ENCODE measurements at places on chromosomes 12 and 14. TPM values are rescaled to one million over a fixed set of nuclear protein-coding genes. Genes with fewer than 3 reads are reported as not detected.

CSRP2 gene
- not detected for total RNA-seq

DNA sequence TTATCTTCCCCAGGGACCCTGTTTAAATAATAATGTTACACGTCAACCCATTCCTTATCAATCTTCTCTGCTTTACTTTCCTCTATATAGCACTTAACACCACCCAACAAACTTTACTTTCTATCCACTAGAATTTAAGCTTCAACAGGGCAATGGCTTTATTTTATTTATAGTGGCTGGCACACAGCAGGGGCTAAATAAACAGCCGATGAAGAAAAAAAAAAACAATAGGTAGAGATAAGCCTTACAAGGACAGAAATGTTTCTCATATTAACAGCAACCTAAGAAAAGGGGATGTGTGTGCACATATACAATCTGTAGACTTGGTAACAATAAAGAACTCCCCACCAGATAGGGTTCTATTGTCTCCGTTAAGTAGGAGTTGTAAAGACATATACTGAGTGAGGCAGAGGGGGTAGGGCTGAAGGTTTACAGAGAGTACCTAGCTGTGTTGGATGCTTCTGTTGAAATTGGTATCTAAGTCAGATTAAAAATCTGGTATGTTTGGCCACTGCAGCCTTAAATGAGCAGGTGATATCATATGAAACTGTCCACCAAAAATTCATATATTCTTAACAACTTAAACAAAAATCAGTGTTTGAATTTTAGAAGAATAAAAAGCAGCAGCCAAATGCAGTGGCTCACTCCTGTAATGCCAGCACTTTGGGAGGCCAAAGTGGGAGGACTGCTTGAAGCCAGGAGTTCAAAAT lies 24.7 kb upstream of the AP4S1 start:
- peaks cover 3% of the 10 kb centered on the region for H3K4me1 ChIP-seq
- no peak overlapping the region for H3K27ac ChIP-seq
- H3K36me3 ChIP-seq = peaks cover 28% of the 10 kb centered on the region
- no peaks in the 10 kb centered on the region for H3K27me3 ChIP-seq

DNA sequence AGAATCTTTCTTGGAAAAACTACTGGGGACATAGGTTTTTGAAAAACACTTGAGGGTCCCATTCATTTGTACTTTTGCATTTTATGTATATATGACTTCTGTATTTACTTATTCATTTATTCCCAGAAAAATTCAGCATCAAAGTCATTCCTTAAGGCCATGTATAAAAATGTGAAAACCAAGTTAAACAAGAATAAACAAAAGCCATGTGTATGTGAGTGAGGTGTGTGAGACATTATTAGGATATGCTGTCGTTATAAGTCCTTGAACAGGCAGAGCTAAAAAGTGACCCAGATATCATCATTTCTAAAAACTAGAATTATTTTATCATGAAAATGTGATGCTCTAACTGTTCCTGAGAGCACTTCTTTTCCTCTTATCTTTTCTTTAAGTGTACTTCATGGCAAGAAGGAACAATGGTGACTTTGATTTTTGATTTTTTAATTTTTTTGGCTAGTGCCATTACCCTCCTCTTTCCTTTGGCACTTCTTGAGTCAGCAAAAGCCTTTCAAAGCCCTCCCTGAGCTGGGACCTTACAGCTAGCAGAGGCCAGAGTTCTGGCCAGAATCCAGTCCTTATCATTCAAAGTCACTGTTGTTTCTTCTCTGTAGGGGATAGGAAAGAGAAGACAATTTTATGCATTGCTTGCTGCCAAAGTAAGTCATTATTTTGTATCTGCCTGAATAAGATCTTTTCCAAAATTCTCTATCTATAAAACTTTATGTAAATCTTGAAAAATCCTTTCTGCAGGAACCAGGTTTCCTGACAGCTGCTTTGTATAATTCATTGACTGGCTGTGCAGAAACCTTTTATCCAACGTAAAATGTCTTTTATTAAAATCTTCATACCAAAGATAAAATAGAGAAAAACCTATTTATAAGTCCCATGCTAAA lies 419.7 kb upstream of the PRICKLE1 start:
- no peak for DNase-seq
- no peak overlapping the region for H3K27ac ChIP-seq
- no peak overlapping the region for H3K4me3 ChIP-seq

GRCh38 chr12:98821232-98821631 lies 176.1 kb downstream of the APAF1 start:
- no peaks in the 10 kb centered on the region for H3K4me1 ChIP-seq
- no peak overlapping the region for H3K27ac ChIP-seq
- DNase-seq = no peak
- H3K4me3 ChIP-seq = no peak overlapping the region
- H3K36me3 ChIP-seq = no peaks in the 10 kb centered on the region

IAPP gene
- total RNA-seq = not detected

DNA sequence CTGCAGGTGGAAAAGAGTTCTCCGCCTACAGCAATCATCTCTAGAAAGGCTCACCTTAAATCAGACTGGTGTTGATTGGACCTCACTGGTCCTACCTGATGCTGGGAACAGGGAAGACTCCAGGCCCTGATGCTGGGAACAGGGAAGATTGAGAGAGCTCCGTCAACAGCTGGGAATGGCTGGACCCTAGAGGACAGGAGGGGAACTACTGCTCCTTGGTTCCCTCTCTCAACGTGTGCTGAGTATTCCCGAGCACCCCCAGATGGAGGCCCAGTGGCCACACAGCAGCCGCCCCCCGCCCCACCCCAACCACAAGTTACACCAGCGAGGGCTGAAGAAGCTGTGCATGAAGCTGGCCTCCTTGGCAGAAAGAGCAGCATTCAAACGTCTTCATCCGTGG lies 240.3 kb downstream of the SLC15A4 start:
- no peaks in the 10 kb centered on the region for H3K36me3 ChIP-seq
- H3K27ac ChIP-seq = no peak overlapping the region
- H3K4me3 ChIP-seq = no peak overlapping the region
- DNase-seq = no peak
- no peaks in the 10 kb centered on the region for H3K27me3 ChIP-seq

- H3K4me3 ChIP-seq = no peak overlapping the region
- no peaks in the 10 kb centered on the region for H3K36me3 ChIP-seq
- no peaks in the 10 kb centered on the region for H3K4me1 ChIP-seq
- DNase-seq = no peak
These were observed 16.7 kb downstream of the SLC38A4 start for GRCh38 chr12:46808955-46809697.

- H3K36me3 ChIP-seq = no peaks in the 10 kb centered on the region
- no peak overlapping the region for H3K27ac ChIP-seq
- no peak for DNase-seq
- peaks cover 11% of the 10 kb centered on the region for H3K4me1 ChIP-seq
- no peaks in the 10 kb centered on the region for H3K27me3 ChIP-seq
These were observed 102.3 kb downstream of the SLC25A47 start for GRCh38 chr14:100425429-100425827.

DNA sequence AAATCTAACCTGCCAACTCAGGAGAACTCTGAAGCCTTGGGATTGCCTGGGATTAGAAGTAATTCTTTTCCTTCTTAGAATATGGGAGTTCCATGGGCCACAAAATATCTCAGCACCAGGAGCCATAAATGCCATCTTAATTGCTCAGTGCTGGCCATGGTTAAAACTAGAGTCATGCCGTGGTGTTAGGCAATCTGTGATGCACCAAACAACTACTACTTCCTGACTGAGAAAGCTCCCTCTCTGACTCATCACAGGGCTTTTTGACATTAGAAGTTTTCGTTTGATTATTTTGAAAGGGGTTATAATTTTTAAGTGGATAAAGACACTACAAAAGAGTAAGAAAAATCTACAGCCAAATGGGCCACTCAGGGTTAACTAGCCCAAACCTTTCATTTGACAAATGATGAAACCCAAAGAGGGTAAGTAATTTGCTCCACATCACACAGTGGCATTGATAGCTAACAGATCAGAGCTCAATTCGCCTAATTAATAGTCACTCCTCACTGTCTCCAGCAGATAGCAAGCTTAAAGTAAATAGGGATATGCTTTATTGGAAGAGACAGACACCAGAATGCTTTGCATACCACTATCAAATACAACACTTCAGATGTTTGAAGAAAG lies 377.3 kb downstream of the EMP1 start:
- H3K27ac ChIP-seq = no peak overlapping the region
- H3K27me3 ChIP-seq = no peaks in the 10 kb centered on the region
- no peaks in the 10 kb centered on the region for H3K4me1 ChIP-seq
- no peak overlapping the region for H3K4me3 ChIP-seq
- DNase-seq = no peak
- no peaks in the 10 kb centered on the region for H3K36me3 ChIP-seq

GRCh38 chr12:96213869-96214268 lies 19.7 kb downstream of the ELK3 start:
- peaks cover 11% of the 10 kb centered on the region for H3K36me3 ChIP-seq
- H3K4me3 ChIP-seq = no peak overlapping the region
- H3K4me1 ChIP-seq = peaks cover 62% of the 10 kb centered on the region
- no peak overlapping the region for H3K27ac ChIP-seq
- no peak for DNase-seq

DNA sequence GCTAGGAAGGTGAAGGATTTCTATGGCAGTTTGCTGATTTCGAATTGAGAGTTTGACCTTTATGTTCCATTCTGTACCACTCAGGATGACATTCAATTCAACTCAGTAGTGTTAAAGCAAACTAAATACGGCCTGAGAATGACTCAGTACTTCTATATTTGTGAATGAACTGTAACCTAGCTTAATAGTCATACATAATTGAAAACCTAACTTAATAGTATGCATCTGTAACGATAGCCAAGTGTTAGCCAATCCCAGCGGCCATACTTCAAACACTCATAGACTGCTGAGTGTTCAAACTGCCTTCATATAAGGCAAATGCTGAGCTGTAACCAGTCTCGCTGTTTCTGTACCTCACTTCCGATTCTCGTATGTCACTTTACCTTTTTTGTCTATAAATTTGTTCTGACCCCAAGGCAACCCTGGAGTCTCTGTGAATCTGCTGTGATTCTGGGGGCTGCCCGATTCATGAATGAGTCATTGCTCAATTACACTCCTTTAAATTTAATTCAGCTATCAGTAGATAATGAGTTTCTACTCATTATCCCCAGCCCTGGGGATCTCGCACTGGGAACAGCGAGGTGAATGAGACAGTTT lies 98.5 kb upstream of the SLC24A4 start:
- no peak for DNase-seq
- no peaks in the 10 kb centered on the region for H3K36me3 ChIP-seq
- no peaks in the 10 kb centered on the region for H3K27me3 ChIP-seq
- no peaks in the 10 kb centered on the region for H3K4me1 ChIP-seq
- H3K4me3 ChIP-seq = no peak overlapping the region
- no peak overlapping the region for H3K27ac ChIP-seq

KRT72 gene
- 83.4 TPM for total RNA-seq

DNA sequence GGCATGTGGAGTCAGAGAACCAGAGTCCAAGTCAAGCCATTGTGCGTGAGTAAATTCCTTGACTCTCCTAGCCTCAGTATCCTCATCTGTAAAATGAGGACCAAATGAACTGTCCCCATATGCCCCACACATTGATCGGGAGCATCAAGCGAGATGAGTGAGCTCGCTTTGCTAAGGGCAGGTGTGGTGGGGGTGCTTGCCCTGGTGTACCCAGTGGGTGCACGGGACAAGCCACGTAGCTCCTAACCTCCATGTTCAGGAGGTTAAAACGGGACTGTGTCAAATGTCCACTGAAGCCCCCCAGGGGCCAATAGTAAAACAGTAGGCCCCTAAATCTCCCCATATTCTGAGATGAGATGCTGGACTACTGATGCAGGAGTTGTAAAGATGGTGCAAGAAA lies 60.9 kb downstream of the SERPINA3 start:
- no peaks in the 10 kb centered on the region for H3K4me1 ChIP-seq
- no peak for DNase-seq
- no peak overlapping the region for H3K27ac ChIP-seq
- no peak overlapping the region for H3K4me3 ChIP-seq

DNA sequence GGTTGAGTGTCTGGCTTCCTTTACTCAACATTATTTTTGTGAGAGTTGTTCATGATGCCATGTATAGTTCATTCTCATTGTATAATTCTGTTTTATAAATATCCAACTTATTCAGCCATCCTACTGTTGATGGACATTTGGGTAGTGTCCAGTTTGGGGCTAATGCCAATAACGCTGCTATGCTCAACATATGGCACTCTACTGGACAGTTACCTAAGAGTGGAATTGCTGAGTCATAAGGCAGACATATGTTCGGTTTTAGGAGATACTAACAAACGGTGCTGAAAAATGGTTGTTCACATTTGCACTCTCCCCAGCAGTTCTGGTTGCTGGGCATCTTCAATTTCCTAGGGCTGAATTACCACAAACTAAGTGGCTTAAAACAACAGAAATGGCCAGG lies 28.7 kb upstream of the P2RX4 start:
- H3K27me3 ChIP-seq = no peaks in the 10 kb centered on the region
- H3K36me3 ChIP-seq = peaks cover 21% of the 10 kb centered on the region
- no peak overlapping the region for H3K27ac ChIP-seq
- H3K4me1 ChIP-seq = no peaks in the 10 kb centered on the region
- H3K4me3 ChIP-seq = no peak overlapping the region
- DNase-seq = no peak

DNA sequence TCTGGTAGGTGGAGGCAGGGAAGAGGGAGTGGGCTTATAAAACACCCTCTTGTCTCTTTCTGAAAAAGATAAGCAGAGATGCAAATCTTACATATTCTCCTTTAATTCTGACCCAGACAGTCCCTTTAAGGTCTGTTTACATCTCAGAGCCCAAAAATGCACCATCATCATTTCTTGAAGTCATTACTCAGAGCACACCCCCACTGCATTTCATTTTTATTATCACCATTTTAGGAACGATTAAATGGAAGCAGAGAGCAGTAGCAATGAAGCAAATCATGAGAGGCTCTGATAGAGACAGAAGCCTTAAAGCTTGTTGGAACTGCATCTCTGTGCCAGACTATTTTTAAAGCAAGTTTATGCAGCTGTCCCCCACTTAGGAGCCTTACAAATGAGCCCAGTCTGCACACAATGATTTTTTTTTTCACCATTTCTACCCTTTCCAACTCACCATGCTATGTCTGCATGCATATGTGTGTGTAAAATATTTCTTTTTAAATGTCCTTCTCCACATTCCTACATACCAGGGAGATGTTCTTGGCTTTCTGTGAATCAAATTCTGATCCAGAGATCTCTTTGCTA lies 311.0 kb downstream of the GRIN2B start:
- no peak overlapping the region for H3K27ac ChIP-seq
- peaks cover 1% of the 10 kb centered on the region for H3K27me3 ChIP-seq
- DNase-seq = no peak

OLR1 gene
- total RNA-seq = not detected

GRCh38 chr12:53005215-53005985 lies 856 bp upstream of the EIF4B start:
- peaks cover 17% of the 10 kb centered on the region for H3K36me3 ChIP-seq
- peak overlapping the region; percentile 100 for H3K4me3 ChIP-seq
- H3K27ac ChIP-seq = peak overlapping the region; percentile 90
- no peak for DNase-seq
- H3K27me3 ChIP-seq = no peaks in the 10 kb centered on the region

GRCh38 chr12:49604856-49605255 lies 583 bp downstream of the FAM186B start:
- no peaks in the 10 kb centered on the region for H3K4me1 ChIP-seq
- H3K4me3 ChIP-seq = no peak overlapping the region
- no peaks in the 10 kb centered on the region for H3K36me3 ChIP-seq
- H3K27ac ChIP-seq = no peak overlapping the region

GRCh38 chr12:51051787-51052186 lies 3.7 kb downstream of the LETMD1 start:
- H3K27ac ChIP-seq = no peak overlapping the region
- no peaks in the 10 kb centered on the region for H3K27me3 ChIP-seq
- no peak for DNase-seq
- peaks cover 25% of the 10 kb centered on the region for H3K4me1 ChIP-seq
- no peak overlapping the region for H3K4me3 ChIP-seq

SLC25A21 gene
- not detected for total RNA-seq

TEX52 gene
- not detected for total RNA-seq

ZNF605 gene
- 5.3 TPM for total RNA-seq

All from CD4-positive, alpha-beta T cell (primary cell).